Stimulated activated CD4-positive, alpha-beta T cell treated with anti-CD3 and anti-CD28 coated beads, Interleukin-4, amount 100 ng/mL, for 4 hours (primary cell): ENCODE measurements at places on chromosomes 4 and X.

DNA sequence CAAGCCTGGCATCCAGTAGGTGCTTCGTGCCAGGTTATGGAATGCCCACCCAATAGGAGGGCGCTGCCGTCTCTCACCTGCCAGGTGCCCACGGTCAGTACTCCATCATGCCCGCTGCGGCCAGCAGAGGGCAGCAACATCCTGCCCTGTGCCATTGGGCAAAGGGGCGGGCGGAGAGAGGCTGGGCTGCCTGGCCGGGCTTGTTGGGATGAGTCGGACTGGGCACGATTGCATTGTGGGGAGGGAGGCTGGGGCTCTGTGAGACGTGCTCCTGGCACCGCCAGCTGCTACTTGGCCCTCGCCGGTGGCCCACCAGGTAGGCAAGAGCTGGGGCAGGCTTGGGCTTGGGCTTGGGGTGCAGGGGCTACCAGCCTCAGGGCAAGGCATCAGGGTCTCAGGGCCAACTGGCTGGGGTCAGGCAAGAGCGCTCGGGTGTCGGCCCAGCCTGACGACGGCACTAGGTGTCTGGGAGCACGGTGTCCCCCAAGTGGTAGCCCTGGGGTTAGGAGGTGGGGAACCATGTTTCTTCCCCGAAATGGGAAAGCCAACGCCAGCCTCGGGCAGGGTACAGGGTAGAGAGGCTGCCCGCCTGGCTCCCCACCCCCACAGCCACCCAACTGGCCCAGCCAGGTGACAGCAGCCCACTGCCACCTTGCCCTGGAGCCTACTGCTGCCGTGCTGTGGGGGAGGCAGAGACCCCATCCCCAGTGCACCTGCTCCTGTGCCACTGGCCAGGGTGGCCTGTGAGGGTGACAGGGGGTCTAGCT, at the start of gene PLXNB3:
Gene PLXNB3, plus strand, starts transcription at position 261 of the 767 bp plus-strand sequence. CDS start 1,287 bp downstream, outside the sequence.
- peak; percentile 70 for DNase-seq

DNA sequence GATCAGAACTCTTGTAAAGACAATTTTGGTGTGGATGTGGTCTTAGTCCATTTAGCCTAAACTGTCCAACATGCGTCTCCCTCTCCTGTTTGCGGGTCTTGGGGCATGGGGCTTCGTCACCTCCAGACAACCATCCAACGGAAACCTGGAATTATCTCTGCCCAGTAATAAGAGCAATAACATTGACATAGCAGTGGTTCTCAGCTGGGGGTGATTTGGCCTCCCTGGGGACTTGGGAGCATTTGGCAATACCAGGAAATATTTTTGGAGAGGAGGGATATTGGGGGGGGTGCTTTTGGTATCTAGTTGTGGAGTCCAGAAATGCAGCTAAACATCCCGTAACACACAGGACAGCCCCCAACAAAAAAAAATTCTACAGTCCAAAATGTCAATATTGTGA, 47.2 kb downstream of the SEL1L3 start:
- no peak for DNase-seq

- DNase-seq, result no peak
Measured at GRCh38 chr4:153346563-153346962, 2.1 kb downstream of the MND1 start.

DNA sequence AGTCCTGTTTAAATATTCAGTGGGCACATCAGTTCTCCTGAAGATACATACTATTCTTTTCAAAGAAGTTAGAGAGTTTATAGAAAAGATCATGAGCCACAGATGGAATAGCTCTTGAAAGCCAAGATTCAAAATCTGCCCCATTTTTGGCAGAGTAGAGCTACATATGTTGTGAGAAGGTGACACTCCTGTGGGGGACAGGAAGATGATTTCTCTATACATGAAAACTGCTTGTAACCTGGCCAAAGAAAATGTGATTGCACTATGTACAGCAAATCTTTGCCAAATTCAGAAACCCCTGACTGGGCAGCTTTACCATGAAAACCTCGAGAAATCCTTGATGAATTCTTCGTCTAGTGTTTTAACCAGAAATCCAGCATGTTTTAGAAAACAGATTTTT, 44.9 kb downstream of the GPM6A start:
- no peak for DNase-seq

DNA sequence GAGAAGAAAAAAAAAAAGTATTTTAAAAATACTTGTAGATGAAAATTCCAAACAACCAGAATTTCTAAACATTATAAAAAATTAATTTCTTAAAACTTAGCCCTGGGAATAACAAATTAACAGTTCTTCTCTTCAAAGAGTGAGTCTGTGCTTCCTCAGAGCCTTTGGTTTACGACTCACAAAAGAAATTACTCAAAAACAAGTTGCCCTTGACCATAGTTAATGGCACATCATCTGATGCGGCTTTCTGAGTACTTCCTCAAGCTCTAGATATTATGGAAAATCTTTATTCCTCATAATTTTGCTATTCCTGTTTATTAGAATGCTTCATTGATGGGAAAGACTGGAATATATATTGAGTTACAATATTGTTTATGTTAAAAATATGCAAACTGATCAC, 23.7 kb downstream of the TAPT1 start:
- no peak for DNase-seq

DNA sequence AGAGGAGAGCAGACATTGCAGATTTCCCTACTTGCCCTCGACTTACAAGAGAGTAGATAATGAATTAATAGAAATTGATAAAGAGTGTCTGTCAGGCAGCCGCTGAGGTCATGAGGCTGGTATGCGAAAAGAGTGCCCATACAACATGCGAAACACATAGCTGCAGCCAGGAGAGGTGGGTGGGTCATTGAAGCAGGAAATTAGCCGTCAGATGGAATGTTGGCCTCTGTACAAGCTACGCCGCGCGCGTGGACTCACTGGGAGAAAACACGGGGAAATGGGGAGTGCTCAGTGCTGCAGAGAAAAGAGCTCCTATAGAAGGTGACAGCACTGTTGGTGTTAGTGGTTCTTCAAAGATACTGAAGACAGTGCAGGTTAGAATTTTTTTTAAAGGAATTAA, 125.1 kb downstream of the RAPGEF2 start:
- no peak for DNase-seq

DNA sequence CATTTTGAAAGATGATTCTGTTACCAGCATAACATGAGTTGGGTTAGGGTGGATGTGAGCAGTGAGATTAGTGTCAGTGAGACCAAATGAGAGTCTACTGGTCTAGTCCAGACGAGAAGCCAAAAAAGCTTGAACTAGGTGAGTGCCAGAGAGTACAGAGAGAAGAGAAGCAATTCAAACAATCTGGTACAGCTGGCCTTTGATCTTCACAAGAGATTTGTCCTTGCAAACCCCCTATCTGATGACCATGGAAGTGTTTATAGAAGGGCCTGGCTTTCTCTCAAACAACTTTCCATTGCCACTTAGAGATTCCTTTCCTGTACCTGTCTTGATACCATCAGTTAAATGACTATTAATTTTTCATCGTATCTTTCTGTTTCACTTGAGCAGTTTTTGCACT, 128.5 kb downstream of the PPA2 start:
- no peak for DNase-seq

GRCh38 chr4:93469560-93469959, 359.0 kb upstream of the ATOH1 start:
- DNase-seq, result no peak
